Stimulated activated CD4-positive, alpha-beta T cell treated with anti-CD3 and anti-CD28 coated beads, Interleukin-15, amount 100 ng/mL, for 48 hours (primary cell): ENCODE measurements at places on chromosomes 6 and 20.

DNA sequence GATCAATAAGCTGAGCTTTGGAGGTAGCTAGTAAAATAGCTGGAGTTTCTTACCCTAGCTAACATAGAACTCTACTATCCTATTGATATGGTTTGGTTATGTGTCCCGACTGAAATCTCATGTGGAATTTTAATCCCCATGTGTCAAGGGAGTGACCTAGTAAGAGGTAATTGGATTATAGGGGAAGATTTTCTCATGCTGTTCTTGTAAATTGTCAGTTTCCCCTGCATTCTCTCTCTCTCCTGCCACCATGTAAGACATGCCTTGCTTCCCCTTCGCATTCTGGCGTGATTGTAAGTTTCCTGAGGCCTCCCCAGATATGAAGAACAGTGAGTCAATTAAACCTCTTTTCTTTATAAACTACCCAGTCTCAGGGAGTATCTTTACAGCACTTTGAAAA is 24.6 kb upstream of the SYNE1 start:
- DNase-seq = no peak

DNA sequence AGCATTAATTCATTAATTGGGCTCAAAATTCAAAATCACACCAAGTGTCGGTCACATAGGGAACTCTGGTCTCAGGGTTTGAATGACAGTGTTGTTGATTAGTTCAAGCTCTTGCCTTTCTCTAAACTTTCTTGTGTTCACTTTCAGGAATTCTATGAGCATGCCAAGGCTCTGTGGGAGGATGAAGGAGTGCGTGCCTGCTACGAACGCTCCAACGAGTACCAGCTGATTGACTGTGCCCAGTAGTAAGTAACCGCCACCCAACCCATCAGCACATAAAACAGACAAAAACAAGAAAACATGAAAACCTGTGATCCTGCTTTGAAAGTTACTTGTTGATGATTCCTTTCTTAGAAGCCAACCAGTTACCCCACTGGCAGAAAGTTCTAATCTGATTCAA is 52.7 kb downstream of the GNAS start:
- DNase-seq = no peak

- no peak for DNase-seq
These were observed 536.6 kb downstream of the PRKN start for GRCh38 chr6:162190981-162191380.

GRCh38 chr6:85273870-85274269 is 176.0 kb upstream of the NT5E start:
- no peak for DNase-seq

GRCh38 chr6:13579911-13580310 is 5.5 kb downstream of the SIRT5 start:
- no peak for DNase-seq

DNA sequence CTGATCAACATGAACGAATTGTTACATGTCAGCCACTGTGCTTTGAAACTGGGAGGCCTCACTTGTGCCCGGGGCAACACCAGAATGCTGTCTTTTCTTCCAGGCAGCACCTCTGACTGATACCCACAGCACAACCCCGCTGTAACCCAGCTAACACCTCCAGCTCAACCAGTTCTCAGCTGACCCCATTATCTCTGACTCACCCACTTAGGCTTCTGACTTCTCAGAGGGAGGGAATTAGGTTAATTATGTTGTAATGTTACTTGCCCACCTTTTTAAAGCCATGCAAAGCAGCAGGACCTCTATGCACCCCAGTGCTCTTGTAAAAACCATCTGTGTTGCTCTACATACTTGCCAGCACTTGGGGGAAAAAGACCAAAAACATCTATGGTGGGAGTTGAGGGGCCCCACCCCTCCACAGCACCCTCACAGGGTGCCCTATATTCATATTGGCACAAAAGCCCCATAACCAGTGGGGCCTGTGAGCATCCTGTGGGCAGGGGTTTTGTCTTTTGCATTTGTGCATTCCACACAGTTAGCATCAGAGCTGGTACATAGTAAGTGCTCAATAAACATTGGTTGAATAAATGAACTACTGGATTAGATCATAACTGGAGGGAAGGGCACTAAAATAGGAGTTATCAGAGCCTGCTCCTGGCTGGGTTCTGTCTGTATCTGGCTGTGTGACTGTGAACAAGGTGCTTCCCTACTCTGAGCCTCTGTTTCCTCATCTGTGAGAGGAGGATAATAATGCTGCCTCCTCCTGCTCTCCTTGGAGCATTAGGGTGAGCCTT is 22.3 kb downstream of the BNIP5 start:
- no peak for DNase-seq

DNA sequence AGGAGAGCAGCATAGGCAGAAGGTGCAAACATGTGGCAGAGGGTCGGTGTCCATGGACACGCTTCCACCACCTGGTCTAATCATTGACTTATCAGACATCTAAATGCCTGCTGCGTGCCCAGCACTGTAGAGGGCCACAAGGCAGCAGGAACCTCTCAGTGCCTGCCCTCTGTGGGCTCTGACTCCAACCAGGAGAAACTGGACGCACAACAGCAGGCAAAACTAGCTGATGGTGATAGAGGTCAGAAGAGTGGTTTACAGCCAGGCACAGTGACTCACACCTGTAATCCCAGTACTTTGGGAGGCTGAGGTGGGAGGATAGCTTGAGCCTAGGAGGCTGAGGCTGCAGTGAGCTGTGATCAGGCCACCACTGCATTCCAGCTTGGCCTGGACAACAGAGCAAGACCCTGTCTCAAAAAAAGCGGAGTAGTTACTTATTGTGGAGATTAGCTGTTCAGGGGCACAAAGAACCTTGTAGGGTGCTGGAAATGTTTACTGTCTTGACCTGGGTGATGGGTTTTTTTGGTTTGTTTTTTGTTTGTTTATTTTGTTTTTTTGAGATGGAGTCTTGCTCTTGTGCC is 46.5 kb downstream of the PPARD start:
- no peak for DNase-seq

GRCh38 chr6:20236344-20236743 is 24.1 kb upstream of the MBOAT1 start:
- no peak for DNase-seq

DNA sequence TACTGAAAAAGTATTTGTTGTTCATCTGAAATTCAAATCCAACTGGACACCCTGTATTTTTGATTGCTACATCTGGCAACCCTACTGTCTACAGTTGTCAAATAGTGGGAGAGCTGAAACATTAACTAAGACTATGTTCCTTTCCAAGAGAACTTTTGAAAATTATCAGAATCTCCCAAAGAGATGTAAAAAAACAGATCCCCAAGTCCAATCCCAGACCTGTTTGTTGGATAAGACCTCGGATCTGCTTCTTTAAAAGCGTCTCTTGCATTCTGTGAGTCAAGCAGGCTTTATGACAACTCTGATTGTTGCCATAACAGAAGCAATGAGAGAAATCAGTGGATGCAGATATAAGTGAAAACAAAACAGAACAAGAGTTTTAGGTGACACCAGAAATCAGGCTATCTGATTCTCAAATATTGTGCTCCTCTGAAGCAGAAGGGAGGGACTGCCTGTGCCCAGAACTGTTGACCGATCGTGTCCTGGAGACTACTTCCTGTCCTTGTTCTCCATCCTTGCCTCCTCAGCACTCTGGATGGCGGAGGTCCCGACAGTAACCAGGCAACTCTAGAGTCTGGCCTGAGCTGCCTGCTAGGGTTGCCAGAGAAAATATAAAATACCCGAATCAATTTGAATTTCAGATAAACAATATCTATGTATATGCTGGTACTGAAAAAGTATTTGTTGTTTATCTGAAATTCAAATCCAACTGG is 853.8 kb downstream of the MAFB start:
- no peak for DNase-seq

GRCh38 chr20:51828762-51829161 is 26.4 kb upstream of the SALL4 start:
- DNase-seq = no peak

DNA sequence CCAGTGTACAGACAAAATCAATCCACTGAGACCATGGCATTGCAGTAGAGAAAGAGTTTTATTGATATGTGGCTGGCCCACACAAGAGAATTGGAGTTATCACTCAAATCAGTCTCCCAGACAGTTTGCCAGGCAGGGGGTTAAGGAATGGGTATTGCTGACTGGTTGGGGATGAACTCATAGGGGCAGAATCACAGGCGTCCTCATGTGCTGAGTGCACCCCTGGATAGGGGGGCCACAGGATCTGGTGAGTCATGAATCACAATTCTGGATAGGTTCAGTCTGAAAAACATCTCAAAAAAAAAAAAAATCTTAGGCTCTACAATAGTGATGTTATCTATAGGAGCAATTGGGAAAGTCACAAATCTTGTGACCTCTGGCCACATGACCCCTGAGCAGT is 29.5 kb upstream of the ILRUN start:
- no peak for DNase-seq

GRCh38 chr6:123901436-123901835 is 97.8 kb downstream of the NKAIN2 start:
- DNase-seq = no peak

GRCh38 chr20:8647961-8648441 is 420.9 kb upstream of the PLCB4 start:
- DNase-seq = no peak

GRCh38 chr6:166952567-166953486 is 3.5 kb downstream of the RNASET2 start:
- no peak for DNase-seq
